Left lung (tissue), 14 donors: ENCODE measurements at places on chromosomes 6 and 20. TPM values are rescaled to one million over a fixed set of nuclear protein-coding genes. Genes with fewer than 3 reads are reported as not detected.
A peak's percentile ranks its signal among the peaks of the same experiment; 100 is the strongest.

Gene WFDC5
- polyA plus RNA-seq: not detected

Gene FABP7
- polyA plus RNA-seq: 39.3 TPM

Gene REM1
- polyA plus RNA-seq: 7.7 TPM

Gene PHF20
- polyA plus RNA-seq: 38.0 TPM

Gene IL22RA2
- polyA plus RNA-seq: not detected

- peak overlapping the region; percentile 88 for H3K4me3 ChIP-seq
- peak overlapping the region; percentile 95 for H3K27ac ChIP-seq
- no peaks in the 10 kb centered on the region for H3K27me3 ChIP-seq
- peak; percentile 18 for DNase-seq
Observed at GRCh38 chr6:147201885-147202515, 2.2 kb upstream of the STXBP5 start.

GRCh38 chr6:52872031-52872430 lies 31.4 kb upstream of the GSTA5 start:
- H3K27me3 ChIP-seq: no peaks in the 10 kb centered on the region
- no peak overlapping the region for H3K4me3 ChIP-seq
- H3K27ac ChIP-seq: no peak overlapping the region
- no peaks in the 10 kb centered on the region for H3K36me3 ChIP-seq
- DNase-seq: no peak
- no peaks in the 10 kb centered on the region for H3K4me1 ChIP-seq

DNA sequence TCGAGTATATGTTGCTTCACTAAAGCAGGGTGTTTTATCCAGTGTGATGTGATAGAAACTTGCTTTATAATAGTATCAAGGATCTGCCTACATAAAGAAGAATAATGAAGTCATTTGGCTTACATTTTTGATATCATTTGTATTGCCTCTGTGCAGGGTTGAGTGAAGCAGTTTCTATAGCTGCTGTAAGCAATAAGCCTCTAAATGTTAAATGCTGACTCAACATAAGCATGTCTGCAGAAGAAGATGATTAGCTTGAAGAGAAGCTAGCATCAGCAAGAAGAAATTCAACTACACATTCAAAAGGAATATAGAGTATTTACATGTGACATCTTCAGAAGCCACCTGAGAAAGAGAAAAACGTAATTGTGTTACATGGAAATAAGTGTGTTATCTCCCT lies 17.6 kb downstream of the SLC35F1 start:
- H3K27ac ChIP-seq: no peak overlapping the region
- no peak overlapping the region for H3K4me3 ChIP-seq
- DNase-seq: no peak
- peaks cover 6% of the 10 kb centered on the region for H3K27me3 ChIP-seq
- no peaks in the 10 kb centered on the region for H3K4me1 ChIP-seq
- H3K36me3 ChIP-seq: no peaks in the 10 kb centered on the region

DNA sequence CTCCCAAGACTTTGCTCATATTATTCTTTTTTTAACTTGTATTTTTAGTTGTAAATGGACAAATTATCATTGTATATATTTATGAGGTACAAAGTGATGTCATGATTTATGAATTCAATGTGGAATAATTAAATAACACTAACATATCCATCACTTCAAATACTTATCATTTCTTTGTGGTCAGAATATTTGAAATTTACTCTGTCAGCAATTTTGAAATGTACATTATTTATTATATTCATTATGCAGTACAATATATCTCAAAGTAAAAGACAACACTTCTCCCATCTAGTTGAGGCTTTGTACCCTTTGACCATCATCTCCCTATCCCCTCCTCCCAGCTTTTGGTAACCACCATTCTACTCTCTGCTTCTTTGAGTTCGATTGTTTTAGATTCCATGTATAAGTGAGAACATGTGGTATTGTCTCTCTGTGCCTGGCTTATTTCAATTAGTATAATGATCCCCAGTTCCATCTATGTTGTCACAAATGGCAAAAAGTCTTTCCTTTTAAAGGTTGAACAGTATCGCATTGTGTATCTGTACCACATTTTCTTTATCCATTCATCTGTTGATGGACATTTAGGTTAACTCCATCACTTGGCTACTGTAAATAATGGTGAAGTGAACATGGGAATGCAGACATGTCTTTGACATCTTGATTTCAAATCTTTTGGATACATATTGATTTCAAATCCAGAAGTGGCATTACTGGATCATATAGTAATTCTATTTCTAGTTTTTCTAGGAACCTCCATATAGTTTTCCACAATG lies 197.2 kb downstream of the KIF6 start:
- no peaks in the 10 kb centered on the region for H3K36me3 ChIP-seq
- DNase-seq: no peak
- no peaks in the 10 kb centered on the region for H3K27me3 ChIP-seq
- no peaks in the 10 kb centered on the region for H3K4me1 ChIP-seq
- no peak overlapping the region for H3K4me3 ChIP-seq

DNA sequence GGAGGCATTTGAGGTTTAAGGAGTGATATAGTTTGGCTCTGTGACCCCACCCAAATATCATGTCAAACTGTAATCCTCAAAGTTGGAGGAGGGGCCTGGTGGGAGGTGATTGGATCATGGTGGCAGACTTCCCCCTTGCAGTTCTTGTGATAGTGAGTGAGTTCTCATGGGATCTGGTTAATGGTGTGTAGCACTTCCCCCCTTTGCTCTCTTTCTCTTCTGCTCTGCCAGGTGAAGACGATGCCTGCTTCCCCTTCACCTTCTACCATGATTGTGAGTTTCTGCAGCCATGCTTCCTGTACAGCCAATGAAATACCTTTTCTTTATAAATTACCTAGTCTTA lies 1.7 kb upstream of the HDDC2 start:
- peak overlapping the region; percentile 96 for H3K27ac ChIP-seq
- no peak for DNase-seq
- H3K36me3 ChIP-seq: peaks cover 13% of the 10 kb centered on the region
- peaks cover 21% of the 10 kb centered on the region for H3K4me1 ChIP-seq

- no peak overlapping the region for H3K27ac ChIP-seq
- peaks cover 19% of the 10 kb centered on the region for H3K4me1 ChIP-seq
- no peaks in the 10 kb centered on the region for H3K36me3 ChIP-seq
- DNase-seq: no peak
- H3K4me3 ChIP-seq: no peak overlapping the region
- H3K27me3 ChIP-seq: no peaks in the 10 kb centered on the region
Observed at GRCh38 chr6:104700371-104701185, 159.1 kb downstream of the HACE1 start.

GRCh38 chr6:71444222-71444621 lies 155.6 kb downstream of the OGFRL1 start:
- no peak overlapping the region for H3K4me3 ChIP-seq
- DNase-seq: no peak
- no peak overlapping the region for H3K27ac ChIP-seq
- no peaks in the 10 kb centered on the region for H3K27me3 ChIP-seq
- no peaks in the 10 kb centered on the region for H3K36me3 ChIP-seq

GRCh38 chr6:89411145-89412070 lies 665 bp downstream of the RRAGD start:
- DNase-seq: peak; percentile 56
- no peaks in the 10 kb centered on the region for H3K27me3 ChIP-seq
- H3K4me3 ChIP-seq: peak overlapping the region; percentile 82
- no peaks in the 10 kb centered on the region for H3K36me3 ChIP-seq
- peak overlapping the region; percentile 72 for H3K27ac ChIP-seq
- H3K4me1 ChIP-seq: peaks cover 8% of the 10 kb centered on the region

GRCh38 chr20:48635791-48636267 lies 192.0 kb downstream of the PREX1 start:
- H3K4me1 ChIP-seq: no peaks in the 10 kb centered on the region
- H3K36me3 ChIP-seq: no peaks in the 10 kb centered on the region

GRCh38 chr6:128616342-128616741 lies 95.9 kb upstream of the PTPRK start:
- H3K4me1 ChIP-seq: no peaks in the 10 kb centered on the region
- no peak overlapping the region for H3K27ac ChIP-seq
- no peak for DNase-seq
- H3K4me3 ChIP-seq: no peak overlapping the region

GRCh38 chr6:1739680-1740079 lies 130.0 kb downstream of the FOXC1 start:
- H3K36me3 ChIP-seq: no peaks in the 10 kb centered on the region
- H3K4me3 ChIP-seq: no peak overlapping the region
- no peak overlapping the region for H3K27ac ChIP-seq

GRCh38 chr20:35297740-35298139 lies 5.5 kb upstream of the FAM83C start:
- peaks cover 39% of the 10 kb centered on the region for H3K27me3 ChIP-seq
- H3K4me1 ChIP-seq: no peaks in the 10 kb centered on the region
- no peaks in the 10 kb centered on the region for H3K36me3 ChIP-seq
